ENCODE measurements at places on chromosomes 3 and 15. TPM values are rescaled to one million over a fixed set of nuclear protein-coding genes. Genes with fewer than 3 reads are reported as not detected.

DNA sequence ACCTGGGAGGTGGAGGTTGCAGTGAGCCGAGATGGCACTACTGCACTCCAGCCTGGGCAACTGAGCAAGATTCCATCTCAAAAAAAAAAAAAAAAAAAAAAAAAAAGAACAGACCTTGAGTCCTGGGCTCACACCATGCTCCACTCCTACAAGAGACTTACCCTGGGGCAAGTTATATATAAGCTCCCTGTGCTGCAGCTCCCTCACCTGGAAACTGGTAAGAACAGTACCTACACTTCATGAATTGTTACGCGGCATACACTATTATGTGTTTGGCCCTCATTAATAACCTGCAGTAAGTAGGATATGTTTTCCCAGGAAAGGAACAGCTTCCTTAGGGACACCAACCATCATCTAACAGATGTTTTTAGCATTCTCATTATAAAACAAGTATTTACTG lies 119.6 kb downstream of the FMN1 start:
- DNase-seq = no peak

DNA sequence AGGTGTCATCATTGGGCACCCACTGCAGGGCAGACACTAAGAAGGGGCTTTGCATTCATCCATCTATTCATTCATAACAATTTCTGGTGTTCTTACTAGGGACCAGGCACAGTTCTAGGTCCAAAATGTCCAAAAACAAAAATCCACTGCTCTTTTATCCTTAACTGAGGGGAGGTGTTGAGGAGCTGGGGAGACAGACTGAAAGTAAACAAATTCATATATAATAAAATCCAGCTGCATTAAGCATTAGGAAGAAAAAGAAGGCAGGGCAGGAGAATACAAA lies 1.1 kb downstream of the EIF4E3 start:
- no peak overlapping the region for H3K4me3 ChIP-seq
- H3K4me1 ChIP-seq = peaks cover 10% of the 10 kb centered on the region
- H3K27me3 ChIP-seq = peaks cover 9% of the 10 kb centered on the region
- H3K27ac ChIP-seq = no peak overlapping the region
- DNase-seq = no peak

GRCh38 chr3:134955874-134956273 lies 160.8 kb downstream of the EPHB1 start:
- H3K36me3 ChIP-seq = peaks cover 6% of the 10 kb centered on the region
- no peak overlapping the region for H3K4me3 ChIP-seq
- peak overlapping the region; percentile 73 for H3K27ac ChIP-seq
- DNase-seq = no peak
- H3K27me3 ChIP-seq = no peaks in the 10 kb centered on the region

GRCh38 chr15:38217191-38217595 lies 35.4 kb upstream of the SPRED1 start:
- H3K36me3 ChIP-seq = no peaks in the 10 kb centered on the region
- no peak overlapping the region for H3K4me3 ChIP-seq
- no peak for DNase-seq
- no peaks in the 10 kb centered on the region for H3K27me3 ChIP-seq
- H3K27ac ChIP-seq = no peak overlapping the region

DNA sequence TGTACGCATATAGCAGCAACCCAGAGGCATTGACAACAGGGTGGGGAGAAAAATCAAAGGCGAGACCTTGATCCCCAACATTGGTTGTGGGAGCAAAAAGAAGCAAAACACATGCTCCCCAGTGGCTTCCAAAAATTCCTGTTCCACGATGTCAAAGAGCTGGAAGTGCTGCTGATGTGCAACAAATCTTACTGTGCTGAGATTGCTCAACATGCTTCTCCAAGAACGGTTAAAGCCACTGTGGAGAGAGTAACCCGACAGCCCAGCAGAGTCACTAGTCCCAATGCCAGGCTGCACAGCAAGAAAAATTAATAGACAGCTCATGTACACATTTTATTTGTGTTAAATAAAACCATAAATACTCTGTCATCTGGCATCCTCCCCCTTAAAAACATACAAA lies 179.9 kb upstream of the PFN2 start:
- no peak overlapping the region for H3K4me3 ChIP-seq
- H3K4me1 ChIP-seq = no peaks in the 10 kb centered on the region
- H3K27ac ChIP-seq = no peak overlapping the region
- no peaks in the 10 kb centered on the region for H3K27me3 ChIP-seq
- DNase-seq = no peak
- no peaks in the 10 kb centered on the region for H3K36me3 ChIP-seq

Gene LMAN1L
- not detected for total RNA-seq

DNA sequence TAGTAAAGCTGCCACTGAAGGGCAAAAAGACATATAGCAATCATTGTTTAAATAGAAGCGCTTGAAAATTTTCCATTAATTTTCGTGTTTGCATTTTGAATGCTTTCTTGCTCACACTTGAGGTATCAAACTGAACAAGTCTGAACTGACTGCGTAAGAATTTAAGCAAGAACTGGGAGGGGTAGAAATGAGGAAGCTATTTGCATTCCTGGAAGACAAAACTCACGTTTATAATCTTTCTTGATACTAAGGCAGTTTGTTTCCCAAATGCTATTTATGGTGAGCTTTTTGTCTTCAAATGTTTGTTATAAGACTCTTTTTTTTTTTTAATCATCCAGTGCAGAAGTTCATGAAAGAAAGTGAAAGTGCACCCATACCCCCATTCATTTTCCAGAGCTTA lies 499.8 kb upstream of the TPRG1 start:
- H3K4me3 ChIP-seq = no peak overlapping the region
- H3K4me1 ChIP-seq = no peaks in the 10 kb centered on the region
- no peaks in the 10 kb centered on the region for H3K27me3 ChIP-seq
- DNase-seq = no peak
- H3K27ac ChIP-seq = no peak overlapping the region

- H3K27ac ChIP-seq = no peak overlapping the region
- H3K36me3 ChIP-seq = no peaks in the 10 kb centered on the region
- H3K4me1 ChIP-seq = peaks cover 2% of the 10 kb centered on the region
Measured at GRCh38 chr3:122915300-122916055, 112.1 kb downstream of the SEMA5B start.

- no peak overlapping the region for H3K27ac ChIP-seq
- H3K4me1 ChIP-seq = no peaks in the 10 kb centered on the region
- H3K4me3 ChIP-seq = no peak overlapping the region
- no peaks in the 10 kb centered on the region for H3K36me3 ChIP-seq
- no peak for DNase-seq
Measured at GRCh38 chr15:51111061-51111460, 16.4 kb upstream of the TNFAIP8L3 start.

DNA sequence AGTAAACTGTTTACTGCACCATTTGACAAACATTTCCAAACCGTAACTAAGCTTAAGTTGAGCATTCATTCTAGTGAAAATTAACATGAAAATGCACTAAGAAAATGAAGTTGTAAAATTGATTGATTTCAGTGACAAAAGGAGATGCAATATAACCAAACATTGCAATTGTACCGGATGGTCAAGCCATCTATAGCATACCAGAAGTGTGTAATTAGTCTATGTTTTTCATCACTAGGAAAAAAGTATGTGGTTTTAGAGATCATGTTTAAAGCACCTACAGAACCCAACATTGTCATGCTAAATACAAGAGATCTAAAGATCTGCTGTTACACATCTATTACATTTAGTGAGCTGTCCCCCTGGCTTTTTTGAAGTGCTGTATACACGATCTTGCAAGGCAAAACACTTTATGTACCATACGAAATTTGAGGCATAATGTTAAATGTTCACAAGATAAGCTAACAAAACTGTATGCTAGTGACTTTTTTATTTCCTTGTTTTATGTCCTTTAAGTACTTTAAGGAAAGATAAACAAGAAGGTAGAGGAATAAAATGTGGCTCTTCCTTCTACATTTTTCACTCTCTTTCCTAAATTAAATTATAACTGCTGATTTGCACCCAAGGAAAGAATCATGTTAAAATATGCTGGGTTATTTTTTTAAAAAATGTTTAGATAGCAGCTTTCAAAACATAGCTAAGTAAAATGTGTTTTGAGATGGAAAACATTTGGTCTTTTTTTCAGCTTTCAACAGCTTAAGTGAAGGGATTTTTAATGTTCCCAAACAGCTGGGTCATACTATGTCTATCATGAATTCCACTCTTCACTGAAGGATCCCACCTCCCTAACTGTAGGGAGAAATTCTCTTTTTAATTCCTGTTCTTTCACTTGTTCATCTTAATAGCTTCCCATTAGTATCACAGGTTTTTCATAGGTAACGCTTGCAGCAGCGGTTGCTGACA lies 498.0 kb downstream of the MECOM start:
- H3K27me3 ChIP-seq = no peaks in the 10 kb centered on the region
- no peak overlapping the region for H3K27ac ChIP-seq
- no peak for DNase-seq
- no peaks in the 10 kb centered on the region for H3K36me3 ChIP-seq

GRCh38 chr15:64582202-64582601 lies 121.8 kb downstream of the ZNF609 start:
- H3K27me3 ChIP-seq = no peaks in the 10 kb centered on the region
- no peaks in the 10 kb centered on the region for H3K36me3 ChIP-seq
- H3K27ac ChIP-seq = no peak overlapping the region
- peaks cover 3% of the 10 kb centered on the region for H3K4me1 ChIP-seq

DNA sequence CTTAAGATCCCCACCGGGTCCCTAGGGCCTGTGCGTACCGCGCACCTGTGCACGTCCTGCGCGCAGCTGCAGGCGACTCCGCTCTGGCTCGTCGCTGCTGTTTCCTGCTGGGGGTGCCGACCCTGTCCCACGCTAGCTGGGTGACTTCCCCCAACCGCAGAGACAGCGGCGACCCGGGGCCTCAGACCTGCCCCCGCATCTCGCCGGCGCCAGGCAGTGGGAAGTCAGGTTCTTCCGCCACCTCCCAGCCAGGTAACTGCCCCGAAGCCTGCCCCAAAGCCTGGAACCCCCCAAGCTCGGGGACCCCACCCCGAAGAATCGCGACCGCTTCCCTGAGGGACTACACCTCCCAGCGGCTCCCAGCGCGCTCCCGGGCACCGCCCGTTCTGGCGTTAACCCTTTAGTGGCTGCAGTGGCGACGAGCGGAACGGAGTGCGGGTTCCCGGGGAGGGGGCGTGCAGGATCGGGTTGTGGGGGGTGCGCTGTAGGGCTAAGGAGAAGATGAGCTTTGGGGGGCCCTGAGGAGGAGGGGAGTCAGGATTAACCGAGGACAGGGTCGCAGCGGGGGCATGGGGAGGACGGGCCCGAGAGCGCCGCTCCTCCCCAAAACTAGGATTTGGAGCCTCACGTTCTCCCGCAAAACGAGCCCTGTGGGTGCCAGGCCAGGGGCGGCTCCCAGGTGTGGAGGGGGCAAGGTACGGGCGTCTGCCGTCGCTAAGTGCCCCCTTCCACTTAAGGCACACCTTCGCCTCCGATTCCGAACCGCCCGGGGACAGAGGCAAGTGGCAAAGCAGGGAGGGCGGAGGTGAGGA lies 589 bp downstream of the NEIL1 start:
- peaks cover 23% of the 10 kb centered on the region for H3K4me1 ChIP-seq
- no peak for DNase-seq
- no peak overlapping the region for H3K27ac ChIP-seq
- peak overlapping the region; percentile 66 for H3K4me3 ChIP-seq
- no peaks in the 10 kb centered on the region for H3K36me3 ChIP-seq

Gene TTBK2
- total RNA-seq = 9.7 TPM

GRCh38 chr3:73827725-73828211 lies 203.0 kb upstream of the PDZRN3 start:
- no peak overlapping the region for H3K4me3 ChIP-seq
- H3K27me3 ChIP-seq = no peaks in the 10 kb centered on the region
- DNase-seq = no peak

DNA sequence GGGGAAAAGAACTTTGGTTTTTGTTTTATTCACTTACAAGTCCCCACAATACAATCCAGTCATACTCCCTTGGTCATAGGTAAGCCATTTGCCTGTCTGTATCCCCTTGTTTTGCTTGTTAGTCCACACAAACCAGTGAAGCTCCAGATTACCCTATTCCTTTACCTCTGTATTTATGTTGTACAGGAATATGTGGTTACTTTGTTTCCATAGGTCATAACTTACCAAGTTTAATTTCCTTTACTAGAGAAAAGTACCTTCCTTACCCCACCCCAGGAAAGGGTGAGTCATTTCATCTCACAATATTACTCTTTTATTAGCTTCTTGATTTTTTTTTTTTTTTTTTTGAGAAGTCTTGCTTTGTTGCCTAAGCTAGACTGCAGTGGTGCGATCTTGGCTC lies 113.4 kb upstream of the LRRFIP2 start:
- H3K27ac ChIP-seq = no peak overlapping the region
- no peaks in the 10 kb centered on the region for H3K4me1 ChIP-seq
- DNase-seq = no peak
- H3K27me3 ChIP-seq = no peaks in the 10 kb centered on the region
- peaks cover 3% of the 10 kb centered on the region for H3K36me3 ChIP-seq

DNA sequence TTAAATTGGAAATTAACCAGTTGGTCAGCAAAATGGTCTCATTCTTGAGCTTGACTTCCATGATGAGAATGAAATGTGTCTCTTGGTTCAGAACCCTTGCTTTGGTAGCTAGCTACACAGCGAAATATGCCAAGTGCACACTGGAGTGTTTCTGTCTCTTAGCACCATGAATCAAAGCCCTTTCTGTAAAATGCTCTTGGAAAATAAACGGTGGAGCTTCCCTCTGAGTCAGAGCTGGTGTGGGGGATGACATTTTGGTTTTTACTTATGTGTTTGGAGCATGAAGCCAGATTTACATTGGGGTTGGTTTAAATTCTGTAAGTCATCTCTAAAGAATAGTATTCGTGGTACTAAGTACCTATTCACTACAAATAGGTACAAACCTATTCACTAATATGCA lies 85.1 kb upstream of the NANOGP8 start:
- DNase-seq = no peak
- H3K27ac ChIP-seq = no peak overlapping the region
- H3K4me3 ChIP-seq = no peak overlapping the region
- H3K36me3 ChIP-seq = no peaks in the 10 kb centered on the region
- H3K27me3 ChIP-seq = no peaks in the 10 kb centered on the region

DNA sequence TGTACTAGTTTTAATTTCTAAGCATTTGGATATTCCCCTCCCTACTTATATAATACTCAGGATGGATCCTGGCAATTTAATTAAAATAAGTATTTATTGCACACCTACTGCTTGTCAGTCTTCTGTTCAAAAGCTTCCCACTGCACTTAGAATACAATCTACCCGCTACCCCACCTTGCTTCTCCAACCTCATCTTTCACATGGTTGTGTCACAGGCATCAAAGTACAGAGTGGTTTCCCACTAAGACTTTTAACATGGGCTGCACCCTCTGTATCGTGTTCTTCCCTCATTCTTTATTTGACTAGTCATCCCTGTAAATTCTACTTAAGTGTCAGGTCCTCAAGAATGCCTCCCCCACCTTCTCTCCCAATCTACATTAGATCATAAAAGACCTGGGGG lies 35.0 kb downstream of the RIOX2 start:
- no peak overlapping the region for H3K4me3 ChIP-seq
- no peak overlapping the region for H3K27ac ChIP-seq

GRCh38 chr15:51721199-51721960 lies 16.1 kb downstream of the LYSMD2 start:
- peaks cover 3% of the 10 kb centered on the region for H3K4me1 ChIP-seq
- no peaks in the 10 kb centered on the region for H3K27me3 ChIP-seq
- H3K4me3 ChIP-seq = no peak overlapping the region

DNA sequence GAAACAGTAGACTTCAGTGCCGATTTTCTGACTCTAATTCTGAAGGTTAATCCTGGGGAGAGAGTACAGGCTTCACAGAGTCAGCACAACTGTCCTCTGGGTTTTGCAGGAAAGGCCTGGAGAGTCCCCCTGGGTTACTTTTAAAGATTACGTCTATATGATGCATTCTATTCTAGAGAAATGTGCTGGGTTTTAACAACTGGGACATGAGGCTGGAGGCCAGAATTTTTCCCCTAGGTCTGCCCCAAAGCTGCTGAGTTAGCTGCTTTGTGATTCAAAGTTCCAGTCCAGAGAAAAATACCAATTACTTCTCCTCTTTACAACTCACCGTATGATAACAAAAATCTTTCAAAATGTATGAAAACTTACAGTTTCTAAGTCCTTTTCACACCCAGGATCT lies 240.7 kb upstream of the TPRG1 start:
- no peak overlapping the region for H3K27ac ChIP-seq
- H3K36me3 ChIP-seq = no peaks in the 10 kb centered on the region
- no peak for DNase-seq

Measured in GM12878 (cell line).